ENCODE measurements at places on chromosomes 2 and 18.

GRCh38 chr2:43950383-43951008 lies 45.3 kb downstream of the LRPPRC start:
- peak; percentile 20 for DNase-seq

DNA sequence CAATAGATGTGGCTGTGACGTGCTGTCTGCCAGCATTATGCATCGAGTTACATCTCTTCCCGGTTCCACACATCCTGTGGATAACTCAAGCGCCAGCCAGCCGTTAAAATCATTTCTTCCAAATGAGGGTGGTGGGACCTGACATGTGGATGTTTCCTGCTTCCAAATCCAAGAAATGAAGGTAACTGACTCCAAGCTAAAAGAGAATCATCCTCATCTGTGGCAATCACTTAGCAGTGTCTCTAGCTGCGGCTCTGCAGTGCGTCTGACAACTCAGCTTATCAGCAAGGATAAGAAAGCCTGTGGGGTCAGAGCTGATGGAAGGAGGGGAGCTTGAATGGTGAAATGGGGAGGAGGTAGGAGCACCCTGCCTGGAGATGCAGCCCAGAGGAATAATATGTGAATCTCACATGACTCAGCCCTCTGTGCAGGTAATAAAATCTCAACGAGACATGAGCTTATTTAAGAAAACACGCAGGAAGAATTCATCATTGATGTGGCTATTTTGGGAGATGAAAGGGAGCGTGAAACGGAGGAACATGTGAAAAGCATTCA lies 382.2 kb upstream of the TRIB2 start:
- DNase-seq, result peak; percentile 15

DNA sequence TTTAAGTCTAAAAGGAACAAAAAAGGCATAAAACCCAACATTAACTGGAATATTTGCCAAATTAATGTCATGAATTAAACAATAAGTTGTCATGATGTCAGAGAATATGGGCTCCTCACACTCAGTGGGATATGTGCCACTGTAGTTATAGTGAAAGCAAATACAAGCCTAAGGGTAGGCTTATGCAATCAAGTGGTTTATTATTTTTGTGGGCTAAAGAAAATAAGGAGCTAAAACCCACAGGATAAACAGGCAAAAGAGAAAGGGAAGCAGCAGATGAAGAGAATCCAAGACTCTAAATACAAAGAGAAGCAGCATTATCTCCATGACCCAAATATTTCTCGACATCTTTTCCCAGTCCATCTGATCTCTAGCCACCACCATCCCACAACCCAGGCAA lies 17.5 kb downstream of the YWHAQ start:
- no peak for DNase-seq

DNA sequence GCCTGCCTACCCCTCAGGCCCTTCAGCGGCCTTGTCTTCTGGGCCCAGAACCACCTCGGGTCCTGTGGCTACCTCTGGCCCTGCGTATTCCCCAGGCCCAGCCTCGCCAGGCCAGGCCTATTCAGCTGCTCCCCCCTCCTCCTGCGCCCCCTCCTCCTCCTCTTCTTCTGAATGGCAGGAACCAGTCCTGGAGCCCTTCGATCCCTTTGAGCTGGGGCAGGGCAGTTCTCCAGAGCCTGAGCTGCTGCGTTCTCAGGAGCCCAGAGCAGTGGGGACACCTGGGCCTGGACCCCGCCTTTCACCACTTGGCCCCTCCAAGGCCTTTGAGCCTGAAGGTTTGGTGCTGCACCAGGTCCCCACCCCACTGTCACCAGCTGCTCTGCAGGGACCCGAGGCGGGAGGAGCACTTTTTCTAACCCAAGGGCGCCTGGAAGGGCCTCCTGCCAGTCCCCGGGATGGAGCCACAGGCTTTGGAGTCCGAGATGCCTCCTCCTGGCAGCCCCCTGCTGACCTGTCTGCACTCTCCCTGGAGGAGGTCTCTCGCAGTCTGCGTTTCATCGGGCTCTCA lies 14.7 kb downstream of the GAREM2 start:
- no peak for DNase-seq

DNA sequence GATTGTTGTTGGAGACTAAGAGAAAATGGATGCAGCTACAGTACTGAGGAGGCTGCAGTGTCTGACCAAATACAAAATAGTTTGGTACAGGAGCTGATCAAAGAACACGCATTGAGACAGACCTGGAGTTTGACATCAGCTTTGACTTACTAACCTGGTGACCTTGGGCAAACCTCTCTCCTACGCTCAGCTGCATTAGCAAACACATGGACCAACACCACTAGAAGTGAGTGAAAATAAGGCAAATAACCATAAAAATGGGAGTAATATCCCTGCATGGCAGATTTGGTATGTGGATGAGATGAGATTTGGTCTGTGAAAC lies 126.5 kb downstream of the LPIN1 start:
- DNase-seq, result no peak

DNA sequence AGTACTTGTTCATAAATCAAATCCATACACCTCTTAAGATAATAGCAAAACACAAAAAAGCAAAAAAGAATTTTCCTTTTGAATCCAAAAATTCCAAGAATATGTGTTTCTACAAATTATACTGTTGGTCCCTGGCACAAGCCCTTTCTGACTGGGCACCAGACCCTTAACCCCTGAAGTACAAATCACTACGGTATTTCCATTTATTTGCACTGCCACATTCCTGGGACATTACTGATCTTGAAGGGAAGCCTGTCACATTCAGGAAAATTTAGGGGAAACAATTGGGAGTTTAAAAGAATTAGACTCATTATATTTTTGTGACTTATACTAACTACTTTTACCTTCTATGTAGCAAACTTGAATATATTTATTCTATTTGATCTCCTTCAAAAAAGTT lies 98.8 kb downstream of the ZNF521 start:
- no peak for DNase-seq
